ENCODE measurements at places on chromosomes 12 and 14.

GRCh38 chr12:51011955-51012354, 14.2 kb downstream of the SLC11A2 start:
- no peak for DNase-seq

DNA sequence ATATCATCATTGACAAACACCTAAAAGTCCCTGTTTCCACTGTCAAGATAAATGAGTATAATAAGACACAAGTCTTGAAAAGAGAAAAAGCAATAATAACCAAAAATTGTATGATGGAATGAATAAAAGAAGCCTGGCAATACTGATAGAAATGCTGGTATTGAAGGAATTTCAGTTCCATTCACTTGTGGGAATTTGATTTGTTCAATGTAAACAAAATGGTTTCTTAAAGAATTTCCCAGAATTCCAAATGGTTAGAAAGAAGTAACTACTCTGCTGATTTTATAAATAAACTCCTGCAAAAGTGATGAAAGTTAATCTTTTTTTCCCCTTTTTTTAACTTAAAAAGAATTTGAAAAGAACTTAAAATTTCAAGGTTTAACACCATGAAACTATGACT, 129.9 kb upstream of the PDZRN4 start:
- no peak for DNase-seq

DNA sequence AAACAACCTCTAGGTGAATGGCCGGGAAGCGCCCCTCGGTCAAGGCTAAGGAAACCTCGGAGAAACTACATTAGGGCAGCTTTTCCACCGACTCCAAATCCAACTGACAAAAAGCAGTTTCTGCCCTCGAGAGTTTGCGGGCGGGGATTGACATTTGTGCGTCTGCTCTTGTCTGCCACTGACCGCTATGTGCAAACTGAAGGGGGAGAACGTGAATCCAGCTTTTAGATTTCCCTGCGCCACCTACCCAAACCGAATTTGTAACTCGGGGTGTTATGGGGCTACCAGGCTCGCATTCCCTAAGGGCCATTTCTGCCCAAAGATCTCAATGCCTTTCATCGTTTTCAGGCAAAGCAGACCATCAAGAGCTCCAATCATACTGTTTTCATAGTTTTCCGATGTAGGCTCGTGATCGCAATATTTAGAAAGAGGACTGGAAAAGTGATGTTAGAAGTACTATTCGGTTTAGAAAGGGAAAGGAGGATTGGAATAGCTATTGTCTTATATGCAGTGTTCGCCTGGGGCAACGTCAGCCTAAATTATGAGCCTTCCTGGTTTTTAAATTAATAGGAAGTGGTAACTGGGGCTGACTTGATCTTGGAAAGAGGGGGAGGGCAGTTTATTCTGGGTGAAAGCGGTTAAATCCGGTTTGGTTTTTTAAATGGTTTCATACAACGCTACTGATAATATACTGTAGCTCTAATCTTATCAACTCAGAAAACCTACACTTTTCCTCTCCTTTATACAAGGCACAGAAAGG, 45.4 kb downstream of the BCAT1 start:
- DNase-seq: no peak

GRCh38 chr12:67609226-67609870, 39.2 kb upstream of the DYRK2 start:
- DNase-seq: no peak

GRCh38 chr12:132488127-132489077, 1.5 kb upstream of the FBRSL1 start:
- DNase-seq: no peak

- no peak for DNase-seq
Observed at GRCh38 chr14:46480817-46481216, 170.8 kb downstream of the RPL10L start.

- DNase-seq: no peak
Observed at GRCh38 chr14:67928375-67928774, 108.8 kb downstream of the RAD51B start.

DNA sequence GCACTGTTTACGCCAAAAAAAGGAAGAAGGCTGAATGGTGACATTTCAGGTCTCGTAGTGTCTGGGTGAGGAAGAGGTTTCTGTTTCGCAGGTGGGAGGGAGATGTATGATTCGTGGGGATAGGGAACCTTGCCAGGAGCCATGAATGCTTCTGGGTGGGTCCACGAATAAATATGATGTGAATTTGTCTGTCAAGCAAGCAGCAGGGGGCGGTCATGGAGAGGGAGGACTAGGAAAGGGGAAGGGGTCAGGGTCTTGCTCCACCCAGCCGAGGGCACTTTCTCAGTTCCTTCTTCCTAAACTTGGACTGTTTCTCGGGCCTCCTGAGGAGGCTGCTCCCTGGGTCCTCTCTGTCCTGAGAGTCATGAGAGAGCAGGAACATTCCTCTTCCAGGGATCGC, 72.5 kb downstream of the LGMN start:
- DNase-seq: no peak
